ENCODE measurements at places on chromosomes 6 and 20.

- no peak for DNase-seq
Measured at GRCh38 chr6:39543095-39543494, 182.1 kb downstream of the KIF6 start.

DNA sequence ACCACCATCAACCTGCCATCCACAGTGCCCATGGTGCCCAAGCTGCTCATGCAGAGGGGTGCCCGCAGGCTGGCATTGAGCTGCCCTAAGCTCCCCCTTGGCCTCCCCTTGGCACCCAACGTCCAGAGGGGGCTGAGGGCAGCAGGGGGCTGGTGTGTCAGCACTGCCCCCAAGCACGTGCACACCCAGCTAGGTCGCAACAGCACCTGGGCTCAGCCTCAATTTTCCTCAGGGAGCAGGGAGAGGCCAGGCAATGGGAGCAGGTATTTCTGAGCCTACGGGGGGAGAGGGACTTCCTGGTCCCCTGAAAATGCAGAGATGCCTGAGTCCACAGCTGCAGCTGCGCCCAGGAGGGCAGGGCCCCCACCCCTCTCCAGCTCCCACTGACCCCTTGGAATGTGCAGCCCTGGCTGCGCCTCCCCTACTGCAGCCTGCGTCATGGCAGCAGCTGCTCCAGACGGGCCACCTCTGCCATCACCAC is 204.2 kb downstream of the ANKRD60 start:
- no peak for DNase-seq

GRCh38 chr6:92541448-92542060 is 877.8 kb downstream of the EPHA7 start:
- no peak for DNase-seq

DNA sequence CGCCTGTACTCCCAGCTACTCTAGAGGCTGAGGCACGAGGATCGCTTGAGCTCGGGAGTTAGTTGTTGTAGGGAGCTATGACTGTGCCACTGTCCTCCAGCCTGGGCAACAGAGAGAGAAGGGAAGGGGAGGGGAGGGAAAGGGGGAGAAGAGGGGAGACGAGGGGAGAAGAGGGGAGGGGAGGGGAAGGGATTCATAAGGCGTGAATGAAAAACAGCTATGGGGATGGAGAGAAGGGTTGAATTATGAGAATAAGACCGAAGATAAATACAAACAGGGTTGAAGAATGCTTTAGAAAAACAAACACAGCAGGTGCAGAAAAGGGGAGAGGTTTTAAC is 106.0 kb downstream of the TRIM27 start:
- no peak for DNase-seq

DNA sequence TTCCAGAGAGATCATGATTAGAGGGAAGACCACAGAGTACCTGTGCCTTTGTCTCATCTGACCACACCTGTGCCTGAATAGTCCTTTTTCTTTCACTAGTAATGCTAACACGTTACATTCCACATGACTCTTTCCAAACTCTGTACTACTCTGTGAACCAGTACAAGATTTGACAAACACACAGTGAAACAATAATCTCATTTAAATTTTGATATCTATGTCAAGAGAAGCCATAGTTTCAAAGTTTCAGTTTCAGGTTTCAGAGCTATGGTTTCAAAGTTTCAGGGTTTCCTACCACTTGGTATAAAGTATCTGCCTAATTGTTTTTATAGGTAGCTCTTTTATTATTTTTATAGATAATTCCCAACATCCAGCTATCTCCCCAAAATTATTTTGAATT is 62.0 kb upstream of the PHACTR2 start:
- DNase-seq = no peak

DNA sequence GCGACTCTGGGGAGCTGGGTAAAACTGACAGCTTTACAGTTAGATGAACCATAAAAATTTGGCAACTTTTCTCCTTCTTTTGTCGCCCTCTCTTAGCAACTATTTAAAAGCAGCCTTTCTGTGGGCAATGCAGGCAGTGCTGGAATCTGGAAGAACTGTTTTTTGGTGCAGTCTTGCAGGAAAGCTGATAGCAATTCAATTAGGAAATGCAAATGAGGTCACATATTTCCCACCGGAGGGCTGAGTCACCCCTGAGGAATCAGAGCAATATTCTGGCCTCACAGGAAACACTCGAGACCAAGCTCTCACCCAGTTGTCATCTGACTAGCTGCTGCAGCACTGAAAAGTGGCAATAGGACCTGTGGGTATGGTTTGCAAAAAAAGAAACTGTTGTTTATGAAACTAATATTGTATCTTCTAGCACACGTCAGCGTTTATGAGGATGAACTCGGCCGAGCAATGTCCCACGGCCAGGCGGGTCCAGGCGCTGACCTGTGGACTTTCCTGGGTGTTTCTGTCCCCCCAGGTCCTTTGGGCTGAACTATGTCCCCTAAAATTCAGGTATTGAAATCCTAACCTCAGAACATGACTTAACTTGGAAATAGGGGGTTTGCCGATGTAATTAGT is 312.3 kb downstream of the TAF4 start:
- DNase-seq = peak; percentile 57

- no peak for DNase-seq
Measured at GRCh38 chr6:119436583-119436982, 87.0 kb upstream of the MAN1A1 start.

GRCh38 chr20:62025394-62025793 is 40.3 kb downstream of the TAF4 start:
- no peak for DNase-seq

- no peak for DNase-seq
Measured at GRCh38 chr6:140441256-140441655, 1066.8 kb upstream of the CITED2 start.

GRCh38 chr20:37898233-37899104 is 4.5 kb upstream of the VSTM2L start:
- DNase-seq = no peak

DNA sequence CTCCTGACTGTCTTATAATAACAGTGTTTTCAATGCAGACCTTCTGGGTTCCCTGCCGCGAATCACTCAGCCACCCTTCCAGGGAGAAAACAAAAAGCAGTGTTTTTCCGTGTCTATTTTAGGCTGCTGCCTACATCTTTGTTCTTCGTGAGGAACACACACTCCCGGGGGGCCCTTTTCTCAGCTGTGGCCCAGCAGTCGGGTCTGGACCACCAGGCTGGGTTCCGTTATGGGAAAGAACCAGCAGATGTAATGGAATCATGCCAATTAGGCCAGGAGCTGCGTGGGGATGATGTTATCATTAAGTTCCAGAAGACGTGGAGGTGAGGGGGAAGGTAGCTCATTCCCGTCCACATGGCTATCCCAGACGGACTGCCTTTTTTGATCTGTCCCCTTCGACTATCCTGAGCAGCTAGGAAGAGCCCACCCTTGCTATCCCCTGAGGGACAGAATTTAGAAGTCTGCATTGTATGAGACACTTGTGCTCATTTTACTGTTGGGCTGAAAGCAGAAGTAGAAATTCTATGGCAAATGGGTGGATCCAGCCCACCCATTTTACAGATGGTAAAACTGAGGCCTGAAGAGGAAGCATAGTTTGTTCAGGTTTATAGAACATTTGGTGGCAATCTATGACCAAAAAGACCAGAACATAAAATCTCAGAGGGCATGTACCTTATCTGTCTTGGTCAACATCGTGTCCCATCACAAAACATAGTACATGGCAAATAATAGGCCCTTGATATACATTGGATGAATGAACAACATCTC is 54.5 kb downstream of the KCNB1 start:
- no peak for DNase-seq

GRCh38 chr20:36670665-36671357 is 24.8 kb upstream of the SLA2 start:
- no peak for DNase-seq

- no peak for DNase-seq
Measured at GRCh38 chr20:40848526-40848925, 159.5 kb upstream of the MAFB start.

DNA sequence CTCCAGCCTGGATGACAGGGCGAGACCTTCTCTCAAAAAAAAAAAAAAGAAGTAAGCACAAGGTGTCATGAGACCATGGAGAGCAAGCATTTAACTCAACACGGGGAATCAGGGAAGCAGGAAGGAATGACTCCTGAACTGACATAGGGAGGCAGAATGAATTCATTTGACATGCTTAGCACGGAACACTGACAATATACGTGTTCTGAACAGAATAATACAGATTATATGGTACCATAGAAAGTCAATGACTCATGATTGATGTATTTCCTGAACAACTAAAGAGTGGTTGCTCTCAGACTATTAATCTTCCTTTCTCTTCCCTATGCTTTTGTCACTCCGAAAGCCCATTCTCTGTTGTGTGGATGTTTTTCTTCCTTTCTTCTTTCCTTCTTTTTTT is 20.7 kb upstream of the ASIP start:
- no peak for DNase-seq

GRCh38 chr20:6802227-6802626 is 34.7 kb downstream of the BMP2 start:
- no peak for DNase-seq

- no peak for DNase-seq
Measured at GRCh38 chr6:41599015-41599851, 39.0 kb upstream of the MDFI start.

DNA sequence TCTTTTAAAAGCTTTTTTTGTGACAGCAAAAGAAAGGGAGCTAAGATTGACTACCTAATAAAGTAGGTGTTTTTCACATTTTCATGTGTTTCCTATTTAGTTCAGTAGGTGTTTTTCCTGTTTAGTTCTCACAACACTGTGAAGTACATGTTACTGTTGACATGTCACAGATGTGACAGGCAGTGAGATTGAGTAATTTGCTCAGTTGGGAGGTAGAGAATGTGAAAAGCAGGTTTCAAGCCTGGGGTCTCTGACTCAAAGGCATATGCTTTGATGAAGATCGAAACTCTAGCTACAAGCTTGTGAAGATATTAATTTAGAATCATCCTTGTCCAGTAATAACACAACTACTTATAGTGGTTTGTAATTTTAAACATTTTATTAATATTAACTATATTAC is 43.1 kb downstream of the SLX4IP start:
- no peak for DNase-seq

DNA sequence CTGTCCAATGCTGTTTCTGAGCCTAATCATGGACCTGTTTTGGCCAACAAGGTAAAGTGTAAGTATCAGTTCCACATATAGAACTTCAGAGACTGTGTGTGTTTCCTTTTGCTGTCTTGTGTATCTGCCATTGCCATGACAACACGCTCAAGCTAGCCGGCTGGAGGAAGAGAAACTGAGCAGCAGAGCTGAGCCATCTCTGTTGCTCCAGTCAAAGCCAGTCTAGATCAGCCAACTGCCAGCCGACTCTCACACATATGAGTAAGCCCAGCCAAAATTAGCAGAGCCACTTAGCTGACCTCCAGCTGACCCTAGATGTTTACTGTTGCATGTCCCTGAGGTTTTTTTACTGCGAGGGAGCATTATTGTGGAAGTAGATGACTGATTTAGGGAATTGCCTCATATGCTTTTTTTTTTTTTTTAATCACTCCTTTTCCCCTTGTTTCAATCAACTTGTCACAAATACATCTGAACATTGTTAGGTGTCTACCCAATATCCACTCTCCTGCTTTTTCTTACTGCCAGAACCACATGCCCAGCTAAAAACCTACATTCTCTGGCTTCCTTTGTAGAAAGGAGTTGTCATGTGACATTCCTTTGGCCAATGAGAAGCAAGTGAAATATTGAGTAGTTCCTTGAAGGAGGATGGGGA is 304.3 kb upstream of the SUPT3H start:
- no peak for DNase-seq

DNA sequence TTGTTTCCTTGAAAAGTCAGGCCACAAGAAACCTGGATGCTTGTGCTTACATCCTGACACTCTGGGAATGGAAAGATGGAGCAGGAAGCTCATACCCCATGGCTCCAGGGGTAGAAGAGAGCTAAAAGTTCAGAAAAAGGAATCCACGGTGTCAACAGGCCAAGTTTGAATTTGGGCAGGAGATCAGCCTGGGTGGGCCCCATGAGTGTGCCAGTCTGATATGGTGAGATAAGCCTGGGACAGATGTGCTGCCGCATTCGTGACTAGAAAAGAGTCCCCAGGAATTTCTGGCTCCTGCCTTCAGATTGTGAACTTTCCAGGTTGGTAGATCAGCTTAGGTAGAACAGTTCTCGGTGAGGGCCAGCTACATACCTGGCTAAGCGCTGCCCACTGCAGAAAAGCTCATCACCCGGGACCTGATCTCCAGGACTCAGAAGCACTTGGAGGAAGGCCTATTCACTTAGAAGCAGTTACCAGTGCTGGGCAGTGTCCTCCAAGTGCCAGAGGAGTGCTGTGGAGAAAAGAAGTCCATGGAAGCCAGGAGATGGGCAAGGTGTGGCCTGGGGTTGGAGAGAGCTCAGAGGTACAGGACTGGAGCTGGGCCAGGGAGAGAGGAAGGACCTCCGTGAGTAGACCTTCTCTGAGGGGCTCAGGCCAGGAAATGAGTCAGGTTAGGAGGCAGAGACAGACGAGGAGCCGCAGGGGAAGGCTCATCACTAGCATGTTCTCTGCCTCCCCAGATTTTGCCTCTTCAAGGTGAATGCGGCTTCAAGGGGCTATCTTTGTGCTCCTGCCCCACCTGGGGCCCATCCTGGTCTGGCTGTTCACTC is at the start of gene TSPO2:
Gene TSPO2 (plus strand): TSS at position 242 of the 830 bp plus-strand sequence. CDS start 519 bp downstream, at position 761.
- DNase-seq = no peak

- no peak for DNase-seq
Measured at GRCh38 chr6:52574709-52575501, 2.0 kb downstream of the TRAM2 start.

DNA sequence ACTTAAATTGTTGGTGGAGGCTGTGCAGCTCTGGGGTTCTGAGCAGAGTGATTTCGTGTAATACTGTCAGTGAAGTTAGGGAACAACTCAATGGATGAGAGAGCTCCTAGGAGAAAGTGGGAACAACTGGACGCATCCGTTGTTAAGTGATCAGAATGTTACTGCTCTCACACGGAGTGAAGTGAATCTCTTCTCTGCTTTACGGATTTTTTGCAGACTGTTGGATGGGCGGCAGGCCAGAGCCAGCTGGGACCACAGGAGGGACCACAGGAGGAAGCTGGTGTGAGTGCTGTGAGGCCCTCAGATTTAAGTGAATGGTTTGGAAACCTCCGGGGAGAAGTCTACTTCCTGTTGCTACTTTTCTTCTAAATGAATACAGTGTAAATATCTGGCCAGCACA is 23.7 kb upstream of the PPP1R14C start:
- DNase-seq = no peak

DNA sequence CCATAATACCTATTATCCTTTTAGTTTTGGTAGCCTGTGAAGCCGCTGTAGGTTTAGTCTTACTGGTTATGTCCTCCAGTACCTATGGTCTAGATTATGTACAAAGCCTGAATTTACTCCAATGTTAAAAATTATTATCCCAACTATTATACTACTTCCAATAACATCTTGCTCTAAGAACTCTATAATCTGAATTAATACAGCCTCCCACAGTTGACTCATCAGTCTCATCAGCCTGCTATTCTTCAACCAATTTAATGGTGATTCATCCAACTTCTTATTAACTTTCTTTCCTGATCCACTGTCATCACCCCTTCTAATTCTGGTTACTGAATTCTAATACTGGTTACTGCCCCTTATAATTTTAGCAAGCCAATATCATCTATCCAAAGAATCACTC is 370.3 kb upstream of the OPRM1 start:
- DNase-seq = no peak

DNA sequence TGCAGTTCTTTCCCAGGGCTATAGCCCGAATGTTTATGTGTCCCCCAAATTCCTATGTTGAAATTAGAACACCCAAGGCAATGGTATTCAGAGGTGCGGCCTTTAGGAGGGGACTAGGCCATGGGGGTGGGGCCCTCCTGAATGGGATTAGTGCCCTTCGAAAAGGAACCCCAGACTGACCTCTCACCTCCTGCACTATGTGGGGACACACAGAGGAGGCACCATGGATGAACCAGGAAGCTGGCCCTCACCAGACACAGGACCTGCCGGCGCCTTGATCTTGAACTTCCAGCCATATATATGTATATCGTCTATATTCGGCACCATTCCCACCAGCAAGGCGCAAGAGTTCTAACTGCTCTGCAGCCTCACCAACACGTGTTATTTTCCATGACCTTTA is 101.5 kb upstream of the BHLHE23 start:
- no peak for DNase-seq
